Esophagus muscularis mucosa (tissue), 4 donors: ENCODE measurements at places on chromosomes 12 and 14. TPM values are rescaled to one million over a fixed set of nuclear protein-coding genes. Genes with fewer than 3 reads are reported as not detected.

The TULP3 gene
- 20.9 TPM for total RNA-seq

The FBXO21 gene
- total RNA-seq, result 77.8 TPM

The IL26 gene
- not detected for total RNA-seq

The JPH4 gene
- total RNA-seq, result 0.83 TPM

- no peak for DNase-seq
Measured at GRCh38 chr14:100851946-100852620, 26.2 kb downstream of the MEG3 start.

GRCh38 chr12:47156167-47156736, 76.5 kb upstream of the AMIGO2 start:
- DNase-seq, result no peak

DNA sequence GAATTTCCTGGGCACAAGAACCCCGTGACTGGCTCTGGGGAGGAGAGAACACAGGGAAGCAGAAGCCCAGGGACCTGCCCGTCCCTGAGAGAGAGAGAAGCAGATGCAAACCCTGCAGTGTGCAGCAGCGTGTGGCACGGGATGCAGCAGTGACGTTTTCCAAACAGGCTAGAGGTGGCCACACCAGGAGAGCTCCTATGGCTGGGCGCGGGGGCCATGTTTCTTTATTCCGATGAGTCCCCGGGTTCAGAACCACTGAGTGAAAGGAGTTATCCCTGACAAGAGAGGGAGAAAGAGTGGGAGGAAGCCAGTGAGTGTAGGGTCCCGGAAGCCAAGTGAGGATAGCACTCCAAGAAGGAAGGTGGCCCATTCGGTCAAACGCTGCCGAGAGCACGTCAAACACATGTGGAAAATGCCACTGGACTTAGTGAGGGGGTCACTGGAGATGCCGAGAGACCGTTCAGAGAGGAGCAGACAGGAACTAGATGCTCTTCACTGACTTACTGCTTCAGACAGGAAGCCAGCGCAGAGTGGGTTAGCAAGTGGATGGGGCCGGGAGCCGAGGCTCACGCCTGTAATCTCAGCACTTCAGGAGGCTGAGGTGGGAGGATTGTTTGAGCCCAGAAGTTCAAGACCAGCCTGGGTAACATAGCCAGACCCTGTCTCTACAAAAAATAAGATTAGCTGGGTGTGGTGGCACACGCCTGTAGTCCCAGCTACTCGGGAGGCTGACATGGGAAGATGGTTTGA, 123.0 kb downstream of the BCL11B start:
- DNase-seq, result no peak

GRCh38 chr12:57474862-57475261, 4.8 kb downstream of the ARHGAP9 start:
- no peak for DNase-seq

DNA sequence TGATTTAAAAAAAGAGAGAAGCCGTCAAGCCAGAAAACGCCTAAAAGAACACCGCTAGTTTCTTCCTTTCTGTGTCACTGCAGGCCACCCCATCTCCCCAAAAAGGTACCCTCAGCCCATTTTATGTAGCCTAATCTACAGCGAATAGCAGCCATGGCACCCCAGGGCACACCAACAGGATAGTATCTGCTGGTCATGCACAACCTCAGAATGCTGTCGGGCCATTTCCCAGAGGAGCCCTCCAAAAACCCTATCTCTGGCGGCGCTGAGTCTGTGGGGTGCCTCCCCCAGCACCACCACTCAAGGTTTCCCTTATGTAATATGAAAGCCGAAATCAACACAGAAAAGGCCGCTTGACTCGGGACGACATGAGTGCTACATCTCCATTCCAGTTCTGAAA, 98.9 kb downstream of the BCL11B start:
- no peak for DNase-seq

DNA sequence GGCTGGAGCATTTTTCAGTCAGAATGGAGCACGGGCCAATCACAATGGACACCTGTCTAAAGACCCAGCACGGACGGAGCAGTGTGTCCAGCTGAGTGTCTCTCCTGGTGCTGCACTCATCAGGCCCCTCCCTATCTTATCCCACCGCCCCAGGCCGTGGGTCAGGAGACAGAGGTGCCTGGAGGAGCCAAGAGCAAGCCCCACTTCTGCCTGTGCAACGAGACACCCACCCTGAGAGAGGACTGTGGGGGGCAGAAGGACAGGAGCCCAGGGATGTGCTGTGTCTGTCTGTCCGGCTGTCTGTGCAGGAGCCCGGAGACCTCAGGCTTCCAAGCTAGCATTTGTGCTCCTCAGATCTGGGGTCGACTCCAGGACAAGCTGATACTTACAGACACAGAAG, 69.6 kb upstream of the SFSWAP start:
- no peak for DNase-seq
